ENCODE measurements at places on chromosomes 3 and 15.

DNA sequence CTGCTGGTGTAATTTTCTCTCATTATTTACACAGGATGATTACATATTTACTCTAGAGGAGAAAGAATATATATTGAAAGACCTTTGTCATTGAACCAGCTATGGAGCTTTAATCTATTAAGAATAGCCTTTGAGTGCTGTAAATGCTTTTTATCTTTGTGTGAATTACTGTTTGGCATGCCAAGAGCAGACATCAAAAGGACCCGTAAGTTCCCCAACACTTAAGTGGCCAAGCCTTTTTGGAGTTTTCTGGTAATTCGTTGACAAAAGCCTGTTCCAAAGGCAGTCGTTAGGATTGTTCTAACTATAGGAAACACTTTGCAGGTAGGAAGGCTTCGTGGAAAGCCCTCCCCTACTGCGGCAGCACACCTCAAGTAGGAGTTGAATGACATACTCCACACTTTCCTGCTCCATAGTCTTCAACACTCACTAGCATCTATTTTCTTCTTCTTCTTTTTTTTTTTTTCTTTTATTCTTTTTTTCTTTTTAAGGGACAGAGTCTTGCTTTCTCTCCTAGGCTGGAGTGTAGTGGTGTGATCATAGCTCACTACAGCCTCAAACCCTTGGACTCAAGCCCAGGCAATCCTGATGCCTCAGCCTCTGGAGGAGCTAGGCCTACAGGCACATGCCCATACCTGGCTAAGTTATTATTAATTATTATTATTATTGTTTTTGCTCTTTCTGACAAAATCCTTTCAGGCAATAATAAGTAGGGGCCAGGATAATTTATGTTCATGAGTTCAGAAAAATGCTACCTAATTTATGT is 98.6 kb downstream of the SUCNR1 start:
- no peak for DNase-seq

DNA sequence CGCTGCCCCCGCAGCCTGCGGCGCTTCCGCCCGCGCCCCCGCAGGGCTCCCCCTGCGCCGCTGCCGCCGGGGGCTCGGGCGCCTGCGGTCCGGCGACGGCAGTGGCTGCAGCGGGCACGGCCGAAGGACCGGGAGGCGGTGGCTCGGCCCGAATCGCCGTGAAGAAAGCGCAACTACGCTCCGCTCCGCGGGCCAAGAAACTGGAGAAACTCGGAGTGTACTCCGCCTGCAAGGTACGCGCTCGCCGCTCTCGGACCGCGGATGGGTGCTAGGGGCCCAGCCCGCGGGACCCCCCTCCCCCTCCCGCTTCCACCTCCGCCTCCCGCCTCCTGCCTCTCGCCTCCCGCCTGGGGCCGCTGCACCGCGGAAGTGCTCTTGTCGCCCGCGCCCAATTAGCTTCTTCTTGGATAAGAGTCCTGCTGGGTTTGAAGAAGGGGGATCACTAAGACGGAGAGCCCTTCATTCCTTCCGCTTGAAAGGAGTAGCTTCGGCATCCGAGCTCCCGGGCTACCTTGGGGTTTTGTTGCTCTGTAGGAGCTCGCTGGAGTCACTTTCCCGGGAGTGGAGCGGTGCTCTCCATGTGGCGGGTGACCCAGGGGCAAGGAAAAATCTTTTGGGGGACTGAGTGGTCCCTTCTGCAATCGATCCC is 426 bp downstream of the KAT2B start:
- DNase-seq: peak; percentile 75

DNA sequence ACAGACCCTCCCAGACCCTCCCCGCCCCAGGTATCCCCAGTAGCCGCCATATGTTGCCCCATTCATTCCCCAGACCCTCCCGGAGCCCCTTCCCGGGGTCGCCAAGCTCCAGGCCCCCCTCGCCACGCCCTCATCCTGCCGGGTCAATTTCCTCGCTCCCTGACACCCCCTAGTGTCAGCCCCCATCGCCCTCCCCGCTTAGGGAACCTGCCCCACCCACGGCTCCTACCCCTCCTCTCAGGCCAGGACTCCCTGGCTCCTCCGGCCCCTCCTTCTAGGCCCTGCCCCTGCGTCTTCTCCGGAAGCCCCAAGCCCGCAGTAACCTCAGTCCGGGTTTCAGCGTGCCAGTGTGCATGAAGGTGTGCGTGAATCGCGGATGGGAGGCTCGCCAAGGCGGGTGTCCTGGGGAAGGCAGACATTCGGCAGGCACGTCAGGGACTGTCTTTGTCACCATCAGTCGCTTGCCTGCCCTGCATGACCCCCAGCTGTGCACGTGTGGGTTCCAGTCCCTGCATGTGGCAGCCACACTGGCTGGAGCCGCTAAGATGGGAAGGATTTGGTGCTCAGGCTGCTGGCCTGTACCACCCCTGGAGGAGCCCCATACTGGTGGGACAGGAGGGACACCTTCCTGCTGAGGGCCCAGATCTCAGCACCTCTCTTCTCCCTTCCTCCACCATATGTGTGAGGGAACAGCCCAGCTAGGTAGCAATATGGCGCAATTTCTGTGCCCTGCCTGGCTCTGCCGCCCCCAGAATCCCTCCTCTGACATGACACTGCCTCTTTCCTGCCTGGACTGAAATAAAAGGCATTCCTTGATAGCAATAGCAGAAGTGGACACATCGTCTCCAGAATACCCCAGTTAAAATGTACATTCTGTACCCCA is 693 bp downstream of the DISP2 start:
- DNase-seq: no peak

- DNase-seq: peak; percentile 54
These were observed 3.3 kb downstream of the MSL2 start for GRCh38 chr3:136192831-136193230.

DNA sequence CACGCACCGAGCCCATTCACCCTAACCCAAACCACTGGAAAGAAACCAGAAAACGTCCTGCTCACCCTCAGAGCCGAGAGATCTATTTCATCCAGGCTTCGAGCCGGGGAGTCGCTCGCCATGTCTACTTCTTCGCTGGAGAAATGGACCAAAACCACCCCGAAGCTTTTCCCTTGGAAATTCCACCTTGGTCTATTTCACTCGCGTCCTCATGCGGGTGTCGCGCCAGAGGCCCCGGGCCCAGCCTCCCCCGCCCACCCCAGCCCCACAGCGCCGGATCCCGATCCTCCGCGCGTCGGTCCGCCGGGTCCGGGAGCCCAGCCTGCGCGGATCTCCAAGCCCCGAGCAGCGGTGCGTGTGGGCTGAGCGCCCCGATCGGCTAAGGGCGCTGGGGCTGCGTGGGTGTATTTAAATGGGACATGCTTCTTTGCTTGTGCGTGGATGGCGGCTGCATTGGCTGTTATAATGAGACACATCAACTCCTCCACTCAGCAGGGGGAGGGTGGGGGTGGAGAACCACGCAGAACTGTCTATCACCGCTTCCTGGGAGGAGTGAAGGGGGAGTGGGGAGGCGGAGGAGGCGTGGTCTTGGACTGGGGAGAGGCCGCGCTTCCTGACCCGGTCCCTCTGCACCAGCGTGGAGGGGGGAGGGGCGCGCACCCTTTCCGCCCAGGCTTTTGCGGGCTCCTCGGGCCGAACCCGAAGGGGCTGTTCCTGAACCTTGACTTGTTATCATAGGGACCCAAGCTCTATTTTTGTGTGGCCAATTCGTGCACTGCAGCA is at the start of gene TNIK:
TNIK (minus strand) TSS at position 464 of the 783 bp plus-strand sequence; CDS start at position 122, 342 bp downstream.
- DNase-seq: peak; percentile 90

- DNase-seq: no peak
These were observed 79.3 kb downstream of the DNAH12 start for GRCh38 chr3:57464801-57465200.

GRCh38 chr15:68210409-68210756 is 5.3 kb upstream of the CALML4 start:
- no peak for DNase-seq

DNA sequence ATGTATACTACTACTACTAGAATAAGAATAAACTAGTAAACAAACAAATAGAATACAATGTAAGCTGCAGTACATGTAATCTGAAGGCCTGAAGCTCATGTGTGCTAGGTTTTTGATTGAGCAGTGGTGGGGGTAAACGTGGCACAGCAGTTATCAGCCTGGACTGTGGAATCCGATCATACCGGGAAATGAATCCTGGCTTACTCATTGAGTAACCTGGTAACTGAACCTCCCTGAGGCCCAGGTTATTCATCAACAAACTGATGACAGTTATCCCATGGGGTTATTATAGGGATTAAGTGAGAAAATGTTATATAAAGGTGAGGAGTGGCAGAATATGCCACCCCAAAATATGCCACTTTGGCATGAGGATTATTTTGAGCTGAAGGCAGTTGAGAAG is 339.1 kb downstream of the FHIT start:
- no peak for DNase-seq

- DNase-seq: no peak
These were observed 7.9 kb downstream of the MESP2 start for GRCh38 chr15:89783861-89784685.

DNA sequence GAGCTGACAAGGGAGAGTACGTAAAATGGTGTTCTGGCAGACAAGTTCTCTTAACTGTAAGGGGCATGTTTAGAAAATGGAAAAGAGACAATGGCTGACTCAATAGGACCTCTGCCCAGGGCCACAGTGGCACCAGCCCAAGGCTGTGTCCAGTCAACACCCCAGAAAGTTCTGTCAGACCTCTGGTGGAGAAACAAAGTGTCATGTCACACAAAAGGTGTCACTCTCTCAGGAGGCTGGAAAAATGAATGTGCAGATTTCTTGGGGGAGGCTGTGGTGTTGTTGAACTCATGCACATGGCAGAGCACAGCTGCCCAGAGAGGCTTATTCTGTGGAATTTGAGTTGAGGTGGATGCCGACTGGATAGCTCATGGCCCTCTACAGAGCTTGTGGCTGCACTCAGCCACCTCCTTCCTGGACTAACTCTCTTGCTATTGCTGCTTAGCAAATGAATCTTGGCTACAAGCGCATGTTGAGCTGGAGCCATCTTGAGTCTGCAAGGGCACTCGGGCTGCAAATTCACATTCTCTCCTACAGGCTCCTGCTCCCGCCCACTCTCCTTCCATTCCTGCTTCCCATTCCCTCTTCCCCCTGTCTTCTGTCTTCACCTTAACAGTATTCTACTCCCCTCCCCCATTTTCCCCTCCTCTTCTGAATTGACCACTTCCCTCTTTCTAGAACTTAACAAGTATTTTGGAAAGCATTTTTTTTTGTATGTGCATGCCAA is 55.8 kb upstream of the SLC7A14 start:
- no peak for DNase-seq

DNA sequence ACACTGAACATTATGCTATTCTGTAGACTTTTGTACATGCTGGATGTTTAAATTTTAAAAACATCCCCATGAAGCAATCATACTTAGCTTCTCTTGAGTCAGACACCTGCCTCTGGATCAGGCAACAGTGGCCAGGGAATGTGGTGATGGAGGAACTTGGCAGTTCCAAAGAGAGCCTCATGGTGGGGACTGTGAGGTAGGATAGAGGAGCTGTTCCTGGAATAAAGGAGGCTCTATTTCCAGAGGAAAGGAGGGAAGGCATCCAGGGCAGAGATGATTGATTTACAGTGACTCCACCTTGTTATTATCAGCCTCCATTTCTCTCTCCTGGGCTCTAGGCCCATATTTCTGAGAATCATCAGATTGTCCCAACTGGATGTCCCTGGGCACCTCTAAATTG is 35.0 kb upstream of the ABHD17C start:
- DNase-seq: peak; percentile 18

- DNase-seq: no peak
These were observed 85.3 kb upstream of the VEPH1 start for GRCh38 chr3:157588386-157589060.

DNA sequence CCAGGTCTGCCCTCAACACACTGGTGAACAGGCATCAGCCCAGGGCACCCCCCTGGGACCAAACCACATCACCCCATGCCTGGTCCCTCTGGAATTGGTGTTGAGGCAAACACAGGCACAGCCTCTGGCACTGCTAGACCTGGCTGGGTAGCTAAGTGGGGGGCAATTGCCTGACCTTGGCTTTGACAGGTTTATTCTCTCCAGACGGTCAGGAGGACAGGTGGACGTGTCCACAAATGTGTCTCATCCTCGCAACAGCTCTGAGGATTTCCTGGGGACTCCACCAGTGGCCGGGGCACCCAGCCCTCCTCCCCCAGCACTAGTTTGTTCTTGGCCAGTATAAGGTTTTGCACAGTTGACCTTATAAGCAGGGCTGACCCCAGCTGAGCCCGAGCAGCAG is 31.3 kb downstream of the TKT start:
- DNase-seq: no peak

DNA sequence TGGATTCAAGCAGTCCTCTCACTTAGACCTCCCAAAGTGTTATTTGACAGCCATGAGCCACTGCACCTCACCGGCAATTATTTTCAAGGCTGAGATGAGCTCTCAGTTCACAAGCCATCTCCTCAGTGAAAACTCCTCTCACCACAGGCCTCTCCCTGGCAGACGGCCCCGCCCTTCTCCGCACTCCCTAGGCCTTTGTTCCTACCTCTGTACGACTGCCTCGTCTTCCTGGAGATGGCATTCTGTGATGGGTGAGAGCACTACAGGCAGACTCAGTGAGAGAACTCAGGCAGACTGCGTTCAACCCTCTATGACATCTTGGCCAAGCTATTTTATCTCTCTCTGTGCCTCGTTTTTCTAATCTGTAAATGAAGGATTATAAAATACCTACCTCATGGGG is 67.0 kb upstream of the TPM1 start:
- DNase-seq: no peak
